ENCODE measurements at places on chromosomes 2 and 18.
A peak's percentile ranks its signal among the peaks of the same experiment; 100 is the strongest.

DNA sequence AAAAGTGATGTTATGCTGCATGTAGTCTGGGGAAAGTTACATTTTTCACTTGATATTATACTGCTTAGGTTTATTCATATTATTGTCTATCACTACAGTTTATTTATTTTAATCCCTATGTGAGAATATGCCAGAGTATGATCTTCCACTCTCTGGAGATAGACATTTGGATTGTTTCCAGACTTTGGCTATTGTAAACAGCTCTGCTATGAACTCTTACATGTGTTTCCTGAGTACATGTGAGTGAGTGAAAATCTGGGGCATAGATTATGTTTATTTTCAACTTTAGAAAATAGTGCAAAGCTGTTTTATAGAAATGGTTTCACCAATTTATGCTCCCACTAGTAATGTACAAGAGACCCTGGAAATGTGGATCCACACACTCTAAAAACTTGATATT is 49.0 kb upstream of the EPAS1 start:
- no peak for DNase-seq

GRCh38 chr2:134154246-134154645 is 99.6 kb upstream of the MGAT5 start:
- no peak for DNase-seq

DNA sequence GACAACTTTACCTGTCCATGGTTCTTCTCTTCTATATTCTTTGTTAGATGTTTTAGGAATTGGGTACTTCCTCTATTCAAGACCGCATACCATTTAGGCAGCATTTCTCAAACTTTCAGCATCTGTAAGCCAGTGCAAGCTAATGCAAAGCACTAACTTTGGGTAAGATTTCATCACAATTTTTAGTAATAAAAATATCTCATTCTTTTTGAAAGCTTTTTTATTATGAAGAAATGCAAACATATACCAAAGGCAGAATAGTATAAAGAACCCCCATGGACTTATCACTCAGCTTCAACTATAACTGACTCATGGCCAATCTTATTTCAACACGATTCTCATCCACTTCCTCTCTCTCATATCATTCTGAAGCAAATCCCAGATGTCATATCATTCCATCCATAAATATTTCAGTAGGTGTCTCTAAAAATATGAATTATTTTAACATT is 32.9 kb downstream of the INO80C start:
- DNase-seq: no peak

- no peak for DNase-seq
Measured at GRCh38 chr2:8312861-8313830, 368.7 kb upstream of the ID2 start.

DNA sequence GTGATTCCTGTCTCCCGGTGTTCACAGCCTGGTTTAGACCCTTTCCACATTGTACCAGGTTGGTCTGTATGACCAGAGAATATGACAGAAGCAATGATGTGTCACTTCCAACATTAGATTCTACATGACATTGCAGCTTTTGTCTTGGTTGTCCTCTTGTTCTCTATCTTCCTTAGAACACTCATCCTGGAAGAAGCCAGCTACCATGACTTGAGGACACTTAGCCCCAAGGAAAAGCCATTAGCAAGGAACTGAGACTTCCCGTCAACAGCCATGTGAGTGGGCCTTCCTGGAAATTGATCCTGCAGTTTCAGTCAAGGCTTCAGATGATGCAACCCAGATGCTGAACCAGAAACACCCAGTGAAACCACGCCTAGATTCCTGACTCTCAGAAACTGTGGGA is 143.3 kb downstream of the MREG start:
- no peak for DNase-seq

- no peak for DNase-seq
Measured at GRCh38 chr2:128313091-128313836, 5.4 kb downstream of the HS6ST1 start.

DNA sequence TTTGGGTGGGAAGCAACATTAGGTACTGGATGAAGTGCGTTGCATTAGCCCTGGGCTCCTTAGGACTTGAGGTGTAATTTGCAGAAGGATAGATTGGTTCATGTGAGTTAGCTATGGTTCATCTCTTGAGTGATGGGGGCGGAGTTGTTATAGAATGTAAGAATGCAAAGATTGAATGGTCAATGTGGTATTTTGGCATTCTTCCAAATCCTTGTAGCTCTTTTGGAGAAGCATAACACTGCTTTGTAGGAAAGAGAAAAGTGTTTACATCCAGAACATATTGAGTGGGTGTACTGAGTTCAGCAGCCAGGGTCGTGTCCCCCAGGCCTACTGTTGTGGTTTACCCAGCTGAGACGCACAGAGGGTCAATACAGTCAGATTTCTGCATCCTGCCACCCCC is 173.5 kb downstream of the FMNL2 start:
- DNase-seq: peak; percentile 63

DNA sequence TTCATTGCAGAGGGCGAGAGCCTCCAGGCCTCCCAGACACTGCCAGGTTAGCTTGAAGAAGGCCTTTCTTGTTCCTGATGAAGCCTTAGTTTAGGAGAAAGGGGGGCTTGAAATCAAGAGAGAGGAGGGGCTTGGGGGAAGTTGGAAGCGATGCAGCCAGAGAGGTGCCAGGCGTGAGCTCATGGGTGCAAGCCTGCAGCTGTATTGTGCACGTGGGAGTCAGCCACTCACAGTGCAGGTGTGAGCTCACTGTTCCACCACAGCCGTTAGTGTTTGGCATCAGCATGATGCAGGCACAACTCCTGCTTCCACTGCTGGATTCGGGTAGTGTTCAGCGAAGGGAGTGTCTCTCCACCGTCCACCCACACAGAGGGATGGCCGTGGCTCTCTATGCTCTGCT is 68.4 kb upstream of the ALPP start:
- DNase-seq: no peak

DNA sequence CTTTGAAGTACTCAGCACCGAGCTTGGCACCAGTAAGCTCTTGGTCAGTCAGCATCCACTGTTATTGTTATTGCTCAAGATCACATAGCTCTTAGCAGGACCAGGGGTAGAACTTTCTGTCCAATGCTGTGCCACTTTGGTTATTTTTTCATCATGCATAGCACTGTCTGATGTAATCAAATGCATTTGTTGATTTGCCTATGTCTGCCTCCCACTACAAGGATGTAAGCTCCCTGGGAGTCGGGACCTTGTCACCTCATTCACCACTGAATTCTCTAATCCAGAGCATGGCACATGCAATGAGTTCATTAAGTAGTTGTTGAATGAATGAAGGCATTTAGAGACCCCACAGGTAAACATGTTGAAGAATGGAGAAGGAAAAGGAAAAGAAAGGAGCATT is 29.0 kb upstream of the DLX1 start:
- DNase-seq: no peak

- DNase-seq: no peak
Measured at GRCh38 chr18:58464104-58464625, 164.7 kb downstream of the ALPK2 start.

All from pons (tissue), 1 donor.